ENCODE measurements at places on chromosomes 11 and 22.

GRCh38 chr11:102177974-102178631, 67.9 kb downstream of the YAP1 start:
- no peak for DNase-seq

DNA sequence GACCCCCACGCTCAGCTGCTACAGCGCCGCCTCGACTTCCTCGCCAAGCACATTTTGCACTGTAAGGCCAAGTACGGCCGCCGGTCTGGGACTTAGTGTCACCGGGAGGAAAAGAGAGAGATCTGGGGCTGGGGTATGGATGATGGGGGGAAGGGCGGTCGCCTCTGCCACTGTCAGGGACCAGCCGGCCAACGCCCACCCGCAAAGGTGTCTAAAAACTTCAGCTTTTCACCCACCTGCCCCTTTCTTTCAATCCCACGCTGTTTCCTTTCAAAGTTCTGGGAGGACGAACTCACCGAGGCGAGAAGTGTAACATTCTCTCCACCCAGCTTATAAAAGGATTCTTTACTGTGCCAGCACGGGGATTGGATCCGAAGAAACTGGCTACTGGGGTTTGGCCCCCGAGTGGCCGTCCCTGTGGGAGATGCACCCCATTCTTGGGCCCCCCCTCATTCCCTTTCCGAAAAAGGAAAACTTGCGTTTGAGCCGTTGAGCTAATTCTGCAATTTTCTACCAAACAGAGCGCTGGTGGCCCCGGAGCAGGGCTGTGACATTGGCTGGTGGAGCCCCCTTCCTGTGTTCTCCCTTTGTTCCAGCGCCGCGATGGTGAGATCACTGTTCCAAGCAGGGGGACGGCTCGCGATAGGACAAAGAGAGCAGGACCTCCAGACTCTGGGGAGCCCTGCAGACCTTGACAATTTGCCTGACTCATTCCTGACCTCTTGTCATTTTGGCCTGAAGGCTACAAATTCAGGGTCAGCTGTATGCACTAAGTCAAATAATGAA, 1.8 kb downstream of the FJX1 start:
- no peak for DNase-seq

DNA sequence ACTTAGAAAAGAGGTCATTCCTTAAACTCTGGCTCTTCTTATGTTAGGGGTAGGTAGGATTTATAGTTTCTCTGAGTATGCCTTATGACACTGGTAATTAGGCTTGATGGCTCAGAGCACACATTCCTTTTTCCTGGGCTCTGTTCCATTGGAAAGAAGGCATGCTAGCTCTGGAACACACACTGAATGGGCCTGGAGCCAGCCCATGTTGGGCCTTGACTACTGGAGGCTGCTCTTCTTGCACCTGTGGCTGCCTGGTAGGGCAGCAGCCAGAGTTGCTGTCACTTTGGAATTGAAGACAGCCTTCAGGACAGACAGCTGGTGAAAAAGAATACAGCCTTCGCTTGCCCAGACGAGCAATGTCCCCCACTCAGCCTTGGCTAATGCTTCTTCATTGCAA, 18.2 kb downstream of the MCAM start:
- DNase-seq: no peak

GRCh38 chr22:28464127-28464526, 215.5 kb downstream of the TTC28 start:
- DNase-seq: no peak

GRCh38 chr22:23715806-23716375, 25.1 kb downstream of the RGL4 start:
- DNase-seq: no peak

DNA sequence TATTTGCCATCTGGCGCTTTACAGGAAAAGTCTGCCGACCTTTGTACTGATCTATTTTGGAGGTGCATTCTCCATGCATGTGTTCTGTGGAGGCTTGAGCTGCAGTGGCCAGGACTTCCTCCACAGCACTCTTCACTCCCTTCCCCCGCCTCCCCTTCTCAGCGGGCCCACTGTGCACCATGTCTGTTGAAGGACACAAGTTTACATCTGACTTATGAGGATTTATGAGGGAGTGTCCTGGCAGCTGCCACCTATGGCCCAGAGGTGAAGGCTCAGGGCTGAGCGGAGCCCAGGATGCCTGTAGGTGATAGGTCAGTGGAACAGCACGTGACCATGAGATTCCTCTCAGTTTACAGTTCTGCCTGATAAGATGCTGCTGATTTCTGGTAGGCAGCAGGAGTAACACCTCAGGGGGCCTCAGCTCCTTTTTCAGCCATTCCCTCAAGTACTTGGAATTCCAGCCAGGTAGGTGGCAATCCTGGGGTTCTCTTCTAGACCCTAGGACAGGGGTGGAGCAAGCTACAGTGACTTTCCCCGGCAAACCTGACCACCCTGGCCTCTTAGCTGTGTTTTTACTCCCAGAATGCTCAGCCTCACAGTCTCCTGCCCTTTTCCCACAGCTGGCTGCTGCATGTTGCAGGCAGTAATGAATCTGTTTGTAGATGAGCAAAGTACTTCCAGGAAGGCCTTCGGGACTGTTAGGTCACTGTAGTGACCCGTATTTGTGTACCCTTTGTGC, 59.9 kb downstream of the PPFIBP2 start:
- no peak for DNase-seq

DNA sequence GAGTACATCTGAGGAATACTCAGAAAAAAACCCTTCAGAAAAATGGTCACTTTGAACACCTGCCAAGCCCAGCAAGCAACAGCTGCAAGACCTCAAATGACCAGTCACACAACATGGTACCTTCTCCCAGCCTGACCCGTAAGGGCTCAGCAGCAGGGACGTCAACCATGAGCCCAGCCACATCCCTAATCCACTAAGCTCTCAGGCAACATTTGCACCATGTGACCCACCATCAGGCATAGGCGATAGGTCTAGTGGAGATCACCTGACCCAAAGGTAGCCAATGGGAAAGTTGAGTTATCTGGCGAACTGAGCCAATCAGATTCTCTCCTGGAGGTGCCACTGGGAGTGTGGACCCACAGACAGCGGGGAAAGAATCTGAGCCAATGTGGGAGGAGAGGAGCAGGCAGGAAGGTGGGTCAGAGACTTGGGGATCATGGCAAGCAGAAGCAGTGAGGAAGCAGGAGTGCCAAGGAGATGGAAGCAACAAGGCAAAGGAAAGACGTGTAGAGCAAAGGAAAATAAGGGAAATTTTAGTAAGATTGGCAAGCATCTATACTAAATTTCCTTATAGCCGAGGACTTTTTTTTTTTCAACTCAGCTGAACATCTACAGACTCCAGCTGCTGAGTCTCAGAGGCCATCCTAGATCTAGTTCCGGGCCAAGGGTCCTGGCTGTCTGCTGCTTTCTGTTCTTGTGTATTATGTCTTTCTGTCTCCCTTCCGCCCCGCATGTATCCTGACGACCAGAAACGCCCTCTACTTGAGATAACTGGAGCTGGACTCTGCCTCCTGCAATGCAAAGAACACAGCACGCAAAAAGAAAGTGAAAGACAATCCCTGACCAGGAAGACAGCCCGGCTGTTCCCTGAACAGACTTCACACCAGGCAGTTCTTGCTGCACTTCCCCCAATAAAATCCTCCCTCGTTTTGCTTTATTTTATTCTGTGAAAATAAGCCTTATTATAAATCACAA, 11.0 kb upstream of the PLAAT2 start:
- no peak for DNase-seq

DNA sequence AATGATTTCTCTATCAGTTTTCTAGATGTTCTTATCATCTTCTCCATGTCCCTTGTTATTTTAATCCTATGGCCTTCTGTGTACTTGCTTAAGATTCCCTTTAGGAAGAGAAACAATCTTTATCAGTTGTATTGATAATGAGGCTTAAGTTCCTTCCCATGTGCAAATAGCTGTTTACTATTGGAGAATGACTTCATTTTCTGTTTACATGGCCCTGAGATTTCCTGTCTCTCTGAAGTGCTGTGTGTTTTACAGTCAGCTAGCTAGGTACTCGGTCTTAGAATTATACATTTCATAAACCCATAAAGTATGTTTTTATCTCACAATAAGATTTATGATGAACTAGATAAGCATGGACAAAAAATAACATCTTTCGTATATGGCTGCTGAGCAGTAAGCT, 67.5 kb upstream of the CCDC179 start:
- no peak for DNase-seq

DNA sequence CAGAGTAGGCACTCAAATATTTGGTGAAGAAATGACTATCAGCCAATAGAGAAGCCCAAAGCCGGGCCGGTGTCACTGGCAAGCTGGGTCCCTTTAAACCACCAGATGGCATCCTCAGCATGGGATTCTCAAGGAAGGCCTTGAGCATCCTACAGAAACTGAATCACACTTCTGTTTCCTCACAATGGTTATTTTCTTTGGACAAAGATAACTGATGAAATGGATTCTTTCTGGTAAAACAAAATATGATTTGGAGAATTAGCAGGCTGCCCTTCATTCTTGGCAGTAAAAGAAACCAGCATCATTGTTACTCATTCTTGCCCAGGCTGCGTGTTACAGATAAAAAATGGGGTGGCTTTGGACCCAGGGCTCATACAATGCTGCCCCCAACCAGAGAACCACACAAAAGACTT, 30.3 kb upstream of the ASPHD2 start:
- peak; percentile 31 for DNase-seq

GRCh38 chr11:134413826-134414731, 2.0 kb upstream of the B3GAT1 start:
- no peak for DNase-seq

GRCh38 chr11:14444441-14445189, 55.0 kb downstream of the COPB1 start:
- no peak for DNase-seq

GRCh38 chr11:35357923-35358322, 61.4 kb downstream of the SLC1A2 start:
- DNase-seq: no peak

- DNase-seq: no peak
Measured at GRCh38 chr11:2517386-2518064, 72.7 kb downstream of the KCNQ1 start.

GRCh38 chr11:76175783-76176182, 30.5 kb downstream of the WNT11 start:
- DNase-seq: no peak

- DNase-seq: no peak
Measured at GRCh38 chr11:118615282-118615975, 8.0 kb downstream of the PHLDB1 start.

DNA sequence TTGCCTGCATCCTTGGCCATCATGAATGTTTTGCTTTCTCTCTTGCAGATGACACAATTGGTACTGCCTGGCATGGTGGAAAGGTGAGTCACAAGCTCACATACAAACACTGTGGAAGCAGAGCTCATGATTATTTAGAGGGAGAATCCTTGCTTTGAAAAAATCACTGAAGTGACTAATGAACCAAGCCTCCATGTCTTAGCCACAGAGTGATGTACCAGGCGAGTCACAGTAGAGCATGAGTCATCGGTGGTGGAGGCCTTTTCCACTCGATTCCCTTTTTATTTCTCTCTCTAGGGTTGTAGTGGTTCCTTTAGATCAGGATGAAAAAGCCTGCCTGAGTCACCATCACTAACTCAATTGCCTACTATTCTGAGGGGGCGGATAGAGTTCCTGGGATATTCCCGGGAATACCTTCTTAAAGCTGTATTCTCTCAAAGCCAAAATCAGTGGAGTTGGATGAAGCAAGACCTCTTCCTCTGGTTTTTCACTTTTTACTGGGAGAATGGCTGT, 49.6 kb upstream of the ALKBH3 start:
- no peak for DNase-seq

DNA sequence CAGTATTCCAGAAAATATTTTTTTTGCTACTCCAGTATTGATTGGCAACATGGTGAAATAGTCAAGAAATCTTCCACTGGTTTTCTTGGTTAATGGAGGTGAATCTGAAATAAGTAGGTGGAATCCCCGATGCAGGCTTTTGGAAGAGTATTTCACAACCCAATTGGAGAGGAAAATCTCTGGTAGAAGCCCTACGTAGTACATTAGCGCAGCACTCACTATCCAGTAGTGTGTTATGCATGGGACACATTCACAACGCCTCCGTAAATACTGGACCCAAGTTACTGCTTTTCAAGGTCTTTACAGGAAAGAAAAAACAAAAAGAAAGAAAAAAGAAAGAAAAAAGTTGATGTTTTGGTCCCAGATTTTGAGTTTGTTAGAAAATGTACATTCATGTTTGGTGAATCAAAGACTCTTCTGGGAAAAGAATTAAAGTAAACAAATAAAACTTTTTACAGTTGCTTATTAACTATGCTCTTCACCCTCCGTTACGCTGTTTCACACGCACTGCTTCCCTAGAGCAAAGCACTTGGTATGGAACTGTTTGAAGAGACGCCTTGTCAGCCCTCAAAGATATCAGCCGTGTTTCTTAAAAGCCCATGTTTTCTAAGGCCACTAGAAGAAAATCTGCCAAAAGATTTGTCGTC, 170.4 kb upstream of the CTSC start:
- DNase-seq: no peak

DNA sequence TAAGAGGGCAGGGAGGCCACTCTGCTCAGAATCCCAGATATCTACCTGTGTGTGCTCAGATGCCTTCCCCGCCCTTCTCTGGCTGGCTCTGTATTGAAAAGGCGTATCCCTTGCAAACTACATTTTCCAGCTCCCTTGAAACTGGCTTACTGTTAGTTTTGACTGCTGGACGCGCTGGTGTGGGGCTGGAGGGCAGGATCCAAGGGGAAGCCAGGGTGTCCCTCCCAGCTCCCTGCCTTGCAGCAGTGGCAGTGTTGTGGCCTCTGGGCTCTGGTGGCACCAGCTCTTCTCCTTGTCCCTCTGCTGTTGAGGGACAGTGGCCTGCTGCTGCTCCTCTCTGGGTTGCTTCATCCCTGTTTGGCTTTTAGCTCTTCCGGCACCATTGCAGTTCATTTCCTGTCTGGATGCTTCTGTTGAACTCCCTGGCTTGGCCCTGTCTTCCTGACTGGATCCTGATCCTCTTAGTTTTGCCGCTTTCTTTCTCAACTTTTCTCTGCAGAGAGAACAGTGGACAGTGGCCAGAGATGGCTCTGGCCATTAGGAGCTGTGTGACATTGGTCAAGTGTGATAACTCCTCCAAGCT, 107.1 kb upstream of the PARVA start:
- DNase-seq: no peak

GRCh38 chr22:49037701-49038245, 789.9 kb downstream of the BRD1 start:
- no peak for DNase-seq

GRCh38 chr11:119991669-119992068, 146.2 kb downstream of the TRIM29 start:
- DNase-seq: no peak

GRCh38 chr11:15931497-15931896, 424.8 kb downstream of the SOX6 start:
- no peak for DNase-seq

- no peak for DNase-seq
Measured at GRCh38 chr22:19805821-19806212, 45.2 kb downstream of the TBX1 start.

GRCh38 chr11:123549926-123550917, 104.2 kb downstream of the SCN3B start:
- DNase-seq: no peak

DNA sequence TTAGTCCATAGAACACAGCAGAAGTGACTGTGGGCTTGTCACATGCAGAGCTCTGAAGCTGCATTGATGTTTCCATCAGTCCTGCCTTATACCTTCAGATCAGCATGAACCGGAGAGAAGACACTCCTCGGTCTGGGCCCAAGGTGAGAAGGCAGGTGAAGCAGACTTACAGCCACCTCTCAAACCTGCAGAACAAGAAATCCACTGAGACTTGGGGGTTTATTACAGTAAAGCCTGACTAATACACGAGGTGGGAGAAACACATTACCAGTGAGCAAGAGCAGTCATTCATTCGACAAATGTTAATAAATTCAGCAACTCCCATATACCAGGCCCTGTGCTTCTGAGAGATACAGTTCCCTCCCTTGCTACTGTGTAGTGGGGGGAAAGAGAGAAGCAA, 279.0 kb downstream of the DDX10 start:
- DNase-seq: no peak

- DNase-seq: no peak
Measured at GRCh38 chr11:128907585-128907984, 16.4 kb downstream of the KCNJ5 start.

All from GM12864 (cell line).